NCI-H2081 (cell line): ENCODE measurements at places on chromosomes 12 and 14.

GRCh38 chr12:62621101-62621638 lies 154.5 kb downstream of the MON2 start:
- DNase-seq: peak; percentile 96

DNA sequence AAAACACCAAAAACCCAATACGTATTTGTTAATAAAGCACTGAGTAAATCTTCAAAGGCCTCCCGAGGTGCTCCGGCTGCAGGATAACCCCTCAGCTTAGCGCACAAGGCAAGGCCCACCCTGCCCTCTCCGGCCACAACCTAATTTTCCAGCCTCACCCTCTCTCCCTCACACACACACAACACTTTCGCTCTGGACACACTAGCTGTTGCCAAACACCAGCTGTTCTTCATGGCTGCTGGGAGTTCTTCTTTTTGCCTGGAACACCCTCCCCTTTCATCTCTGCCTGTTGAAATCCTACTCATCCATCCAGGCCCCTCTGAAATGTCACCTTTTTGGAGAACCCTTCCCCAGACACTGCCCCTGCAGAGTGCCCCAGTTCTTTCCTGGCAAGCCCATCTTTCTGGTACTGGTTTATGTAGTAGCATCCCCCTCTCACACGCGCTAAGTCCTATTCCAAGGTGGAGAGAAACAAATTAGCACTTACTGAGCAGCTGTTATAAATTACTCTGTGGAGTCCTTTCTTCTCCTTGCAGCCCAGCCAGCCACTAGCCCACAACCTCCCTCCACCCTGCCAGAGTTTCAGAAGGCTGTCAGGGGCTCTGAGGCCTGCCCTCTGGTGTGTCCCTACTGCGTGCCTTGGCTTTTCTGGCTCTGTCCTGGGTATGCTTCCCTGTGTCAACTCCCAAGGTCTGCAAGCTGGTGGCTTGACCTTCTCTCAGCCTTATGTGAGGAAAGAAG lies 805 bp upstream of the CRACR2A start:
- DNase-seq: no peak

- no peak for DNase-seq
Observed at GRCh38 chr12:107684990-107685359, 624 bp upstream of the PWP1 start.

DNA sequence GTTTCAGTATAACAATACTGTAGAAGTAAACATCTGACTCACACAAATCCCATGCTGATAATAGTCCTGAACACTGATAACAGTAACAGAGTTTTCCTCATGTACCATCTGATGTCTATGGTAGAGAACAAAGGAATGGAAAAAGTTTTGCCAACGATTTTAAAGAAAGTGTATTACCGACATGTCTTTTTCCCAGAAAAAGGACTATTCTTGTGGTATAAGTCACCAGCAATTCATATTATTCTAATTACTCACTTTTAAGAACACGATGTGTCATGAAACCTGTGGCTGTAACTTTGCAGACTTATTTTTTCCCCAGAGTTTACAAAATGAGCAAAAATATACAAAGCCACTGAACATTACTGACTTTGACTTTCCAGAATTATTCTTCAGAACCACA lies 40.1 kb upstream of the DCN start:
- DNase-seq: no peak

GRCh38 chr14:103071544-103072251 lies 12.3 kb upstream of the LBHD2 start:
- no peak for DNase-seq

DNA sequence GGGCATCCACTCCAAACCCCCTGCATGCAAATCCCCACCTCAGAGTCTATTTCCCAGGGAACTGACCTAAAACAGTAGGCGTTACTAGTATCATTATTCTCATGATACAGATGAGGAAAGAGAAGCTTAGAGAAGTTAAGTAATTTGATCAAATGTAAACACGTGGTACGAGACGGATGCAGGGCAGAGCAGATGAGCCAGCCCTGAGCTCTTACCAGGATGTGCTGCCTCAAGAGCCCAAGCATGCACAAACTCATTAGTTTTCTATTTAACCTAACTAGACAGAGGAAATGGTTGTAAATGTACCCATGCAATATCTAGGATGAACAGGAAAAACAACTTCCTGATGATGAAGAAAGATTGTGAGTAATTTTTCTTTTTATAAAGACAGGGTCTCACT lies 173.3 kb upstream of the RASSF8 start:
- no peak for DNase-seq

- DNase-seq: no peak
Observed at GRCh38 chr12:84408936-84409335, 503.7 kb downstream of the SLC6A15 start.

DNA sequence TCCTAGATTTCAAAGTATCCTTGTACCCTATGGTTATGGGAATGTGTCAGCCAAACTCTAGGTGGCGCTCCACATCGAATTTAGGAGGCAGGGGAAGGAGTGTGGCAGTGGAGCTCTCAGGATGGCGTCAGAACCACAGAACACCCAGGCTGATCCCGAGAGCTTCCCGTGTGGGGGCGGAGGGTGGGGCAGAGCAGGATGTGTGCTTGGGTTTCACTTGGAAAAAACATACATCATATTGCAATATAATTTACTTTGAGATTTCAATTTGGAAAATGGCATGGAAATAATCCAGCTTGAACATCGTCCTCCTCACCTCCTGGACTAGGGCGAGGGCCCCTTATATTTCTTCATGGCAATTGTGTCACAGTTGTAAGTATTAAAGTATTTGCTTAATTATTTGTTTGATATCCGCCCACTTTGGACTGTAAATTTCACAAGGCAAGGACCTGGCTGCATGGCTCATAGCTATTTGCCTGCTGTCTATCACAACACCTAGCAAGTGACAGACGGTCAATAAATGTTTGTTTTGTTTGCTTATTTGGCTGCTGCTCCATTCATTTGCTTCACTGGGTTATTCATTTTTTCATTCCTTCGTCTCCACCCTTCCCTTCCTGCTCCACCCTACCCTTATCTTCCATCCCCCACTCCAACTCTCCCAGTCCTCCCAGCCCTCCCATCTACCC lies 221.5 kb upstream of the HMGA2 start:
- DNase-seq: peak; percentile 23

- DNase-seq: peak; percentile 19
Observed at GRCh38 chr14:52961060-52961639, 10.3 kb upstream of the FERMT2 start.

DNA sequence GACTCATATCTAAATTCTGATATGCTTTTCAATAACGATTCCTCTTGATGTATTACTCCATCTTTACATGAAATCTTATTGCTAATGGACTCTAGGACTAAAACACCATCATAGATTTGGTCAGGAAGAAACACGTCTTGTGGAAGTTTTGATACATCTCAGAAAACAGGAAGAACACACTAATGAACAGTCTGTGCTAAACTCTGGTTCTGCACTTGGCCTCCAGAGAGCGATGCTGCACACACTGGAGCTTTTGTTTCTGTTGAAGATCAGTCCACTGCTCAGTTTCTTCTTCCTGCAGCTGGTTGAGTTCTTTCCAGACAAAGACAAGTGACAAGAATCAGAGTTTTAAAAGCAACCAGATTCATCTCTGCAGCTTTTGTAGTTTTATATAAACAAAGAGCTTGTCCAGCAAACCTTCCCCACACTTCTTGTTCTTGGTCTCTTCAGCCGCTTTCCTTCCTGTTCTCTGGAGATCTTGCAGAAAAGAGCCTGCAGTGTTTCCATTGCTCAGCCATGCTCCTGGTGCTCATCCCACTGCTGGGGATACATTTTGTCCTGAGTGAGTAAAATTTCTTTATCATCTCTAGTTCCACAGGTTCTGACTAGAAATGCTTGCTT lies 229.1 kb upstream of the OR4E1 start:
- DNase-seq: no peak

DNA sequence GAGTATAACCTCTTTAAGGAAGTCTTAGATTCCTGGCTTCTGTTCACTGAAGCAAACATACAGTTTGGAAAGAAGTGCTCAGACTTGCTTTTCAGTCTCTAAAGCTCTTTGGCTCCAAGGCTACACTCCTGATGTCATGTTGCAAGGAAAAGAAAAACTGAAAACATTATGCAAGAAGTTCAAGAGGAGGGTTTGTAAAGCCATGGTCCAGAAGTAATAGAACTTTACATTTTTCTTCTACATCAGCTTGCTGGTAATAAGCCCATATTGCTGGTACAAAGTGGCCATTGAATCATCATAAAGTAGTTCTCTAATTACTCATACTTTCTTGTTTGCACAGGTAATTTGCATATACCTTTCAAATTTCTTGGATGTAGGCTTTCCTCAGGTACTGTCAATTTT lies 83.6 kb downstream of the BBS10 start:
- DNase-seq: no peak

DNA sequence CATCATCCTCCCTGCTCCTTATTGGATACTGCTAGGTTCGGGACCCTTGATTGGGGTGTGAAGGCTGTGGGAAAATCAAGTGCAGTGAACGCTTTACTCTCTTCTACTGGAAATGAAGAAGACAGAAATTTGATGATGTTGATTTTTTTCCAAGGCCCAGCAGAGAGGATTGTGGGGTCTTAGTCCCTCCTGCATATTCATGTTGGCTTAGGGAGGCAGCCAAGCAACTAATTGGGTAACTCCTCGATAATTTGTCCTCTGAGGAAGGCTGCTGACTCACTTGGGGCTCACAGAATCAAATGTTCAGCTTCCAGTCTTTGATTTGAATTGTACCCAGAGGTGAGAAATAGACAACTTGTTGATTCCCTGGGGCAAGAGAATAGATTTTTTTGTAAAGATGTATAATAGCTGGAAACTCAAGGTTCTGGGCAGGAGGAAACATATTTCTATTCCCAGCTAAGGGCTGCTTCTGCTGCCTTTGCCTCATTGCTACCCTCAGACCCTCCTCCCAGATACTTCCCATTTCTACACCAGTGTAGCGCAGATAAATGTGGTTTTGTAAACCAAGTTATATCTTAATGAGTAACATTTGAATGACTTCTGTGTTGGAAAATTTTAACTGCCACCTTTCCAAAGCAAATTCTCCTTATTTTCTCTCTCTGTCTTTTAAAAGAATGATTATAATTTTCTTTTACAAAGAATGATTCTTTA lies 21.7 kb downstream of the NEUROD4 start:
- no peak for DNase-seq

- DNase-seq: no peak
Observed at GRCh38 chr12:131942671-131943070, 7.1 kb upstream of the EP400 start.
